ENCODE measurements at places on chromosomes 11 and 22.

DNA sequence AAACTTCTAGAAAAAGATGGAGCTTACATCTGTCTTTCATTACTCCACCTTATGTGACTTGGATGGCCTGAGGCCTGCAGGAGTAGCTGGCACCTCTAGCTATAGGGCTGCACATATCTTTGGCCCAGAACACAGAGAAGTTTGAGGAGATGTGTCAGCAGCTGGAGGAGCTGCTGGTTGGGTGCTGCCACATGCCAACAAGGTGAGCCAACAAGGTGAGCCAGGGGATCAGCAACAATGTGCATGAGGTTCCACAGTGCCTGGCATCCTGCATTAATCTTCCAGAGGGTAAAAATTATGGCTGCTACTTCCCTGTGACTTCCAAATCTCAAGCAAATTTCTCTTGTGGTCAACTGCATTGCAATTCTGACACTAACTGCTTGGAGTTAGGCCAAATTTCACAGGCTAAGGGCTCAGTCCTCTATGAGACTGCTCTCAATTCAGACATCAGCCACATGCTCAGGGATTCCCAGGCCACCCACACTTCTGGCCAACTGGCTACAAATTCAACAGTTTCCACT lies 16.0 kb downstream of the RBM7 start:
- no peak for DNase-seq

DNA sequence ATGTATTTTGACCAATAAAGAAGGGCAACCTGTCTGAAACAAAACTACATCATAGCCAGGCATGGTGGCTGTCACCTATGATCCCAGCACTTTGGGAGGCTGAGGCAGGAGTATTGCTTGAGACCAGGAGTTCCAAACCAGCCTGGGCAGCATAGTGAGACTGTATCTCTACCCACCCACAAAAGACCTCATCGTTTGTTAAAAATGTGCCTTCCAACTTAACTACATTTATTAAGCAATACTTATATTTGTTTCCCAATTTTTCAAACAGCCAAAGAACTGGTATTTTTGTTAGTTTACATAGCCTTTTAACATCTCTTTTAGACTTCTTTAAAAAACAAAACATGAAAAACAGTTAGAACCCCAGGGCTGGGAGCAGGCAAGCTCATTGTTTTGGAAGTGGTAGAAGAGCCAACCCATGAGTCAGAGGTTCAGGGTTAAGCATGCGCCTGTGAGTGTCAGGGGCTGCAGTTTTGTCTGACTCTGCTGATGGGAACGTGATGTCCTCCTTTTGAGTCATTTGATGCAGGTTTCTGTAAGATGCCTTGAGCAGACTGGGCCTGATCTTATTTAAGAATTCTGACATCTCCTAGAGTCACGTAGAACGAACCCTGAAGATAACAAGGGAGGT lies 53.9 kb upstream of the CRTAM start:
- DNase-seq, result no peak

DNA sequence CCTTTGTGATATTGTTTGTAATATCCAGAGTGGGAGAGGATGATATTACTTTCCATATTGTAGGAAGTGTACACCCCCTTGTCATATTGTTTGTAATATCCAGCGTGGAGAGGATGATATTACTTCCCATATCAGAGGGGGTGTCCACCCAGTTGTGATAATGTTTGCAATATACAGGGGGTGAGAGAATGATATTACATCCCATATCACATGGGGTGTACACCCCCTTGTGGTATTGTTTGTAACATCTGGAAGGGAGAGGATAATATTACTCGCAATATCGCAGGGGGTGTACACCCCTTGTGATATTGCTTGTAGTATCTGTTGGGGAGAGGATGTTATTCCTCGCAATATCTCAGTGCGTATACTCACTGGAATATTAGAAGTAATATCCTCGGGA lies 61.5 kb downstream of the PRSS23 start:
- no peak for DNase-seq

DNA sequence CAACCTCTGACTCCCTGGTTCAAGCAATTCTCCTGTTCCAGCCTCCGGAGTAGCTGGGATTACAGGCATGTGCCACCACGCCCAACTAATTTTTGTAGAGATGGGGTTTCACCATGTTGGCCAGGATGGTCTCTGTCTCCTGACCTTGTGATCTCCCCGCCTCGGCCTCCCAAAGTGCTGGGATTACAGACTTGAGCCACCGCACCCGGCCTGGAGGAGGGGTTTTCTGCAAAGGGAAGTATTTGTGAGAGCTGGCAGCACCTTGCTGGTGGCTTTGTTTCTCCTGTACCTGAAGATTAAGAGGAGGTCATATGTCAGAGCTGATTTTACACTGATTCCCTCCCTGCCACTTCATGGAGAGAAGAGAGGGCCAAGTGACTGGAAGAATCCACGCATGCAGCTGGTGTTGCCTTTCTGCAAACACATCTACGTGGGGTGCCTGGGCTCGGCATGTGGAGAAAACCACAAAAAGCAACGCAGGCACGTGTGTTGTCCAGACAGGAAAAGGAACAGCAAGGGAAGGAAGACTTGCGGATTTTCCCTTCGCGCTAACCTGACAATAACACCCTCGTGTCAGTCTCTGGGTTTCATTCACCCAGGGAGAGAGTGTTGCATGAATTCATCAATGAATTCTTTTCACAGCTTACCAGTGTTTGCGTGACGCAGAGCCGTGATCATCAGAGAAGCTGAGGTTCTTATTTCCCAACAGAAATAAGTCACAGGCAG lies 61.9 kb downstream of the TSPAN18 start:
- DNase-seq, result peak; percentile 31

DNA sequence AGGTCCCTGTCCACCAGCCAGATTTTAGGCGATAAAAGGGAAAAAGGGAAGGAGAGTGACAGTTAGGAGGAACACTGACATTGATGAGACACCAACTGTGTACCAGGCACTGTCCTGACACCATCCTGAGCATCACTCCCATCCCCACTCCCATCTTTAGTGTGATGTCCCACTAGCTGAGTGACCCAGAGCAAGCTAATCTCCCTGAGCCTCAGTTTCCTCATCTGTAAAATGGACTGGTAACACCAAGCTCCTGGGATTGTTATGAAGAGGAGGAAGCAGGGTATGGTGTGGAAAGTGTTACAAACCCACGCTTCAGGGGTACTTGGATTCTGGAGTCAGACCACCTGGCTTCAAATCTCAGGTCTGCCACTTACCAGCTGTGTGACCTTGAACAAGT lies 8.5 kb upstream of the P2RY6 start:
- DNase-seq, result no peak

- DNase-seq, result no peak
These were observed 9.5 kb upstream of the RIC3 start for GRCh38 chr11:8178297-8178696.

DNA sequence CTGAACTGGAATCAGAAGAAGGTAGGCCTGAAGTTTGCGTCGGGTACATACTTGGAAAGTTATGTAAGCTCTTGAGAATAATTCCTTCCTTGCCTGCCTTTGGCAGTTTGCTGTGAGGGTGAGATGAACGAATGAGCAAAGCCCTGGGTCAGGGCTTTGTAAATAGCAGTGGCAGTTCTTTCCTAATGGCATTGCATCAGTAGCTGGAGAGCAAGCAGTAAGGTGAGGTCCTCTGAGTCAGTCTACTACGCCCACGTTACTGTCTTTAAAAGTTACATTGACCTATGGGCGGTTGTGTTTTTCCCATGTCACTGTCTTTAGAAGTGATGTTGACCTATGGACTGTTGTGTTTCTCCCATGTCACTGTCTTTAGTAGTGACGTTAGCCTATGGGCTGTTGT lies 179.1 kb upstream of the E2F8 start:
- no peak for DNase-seq

DNA sequence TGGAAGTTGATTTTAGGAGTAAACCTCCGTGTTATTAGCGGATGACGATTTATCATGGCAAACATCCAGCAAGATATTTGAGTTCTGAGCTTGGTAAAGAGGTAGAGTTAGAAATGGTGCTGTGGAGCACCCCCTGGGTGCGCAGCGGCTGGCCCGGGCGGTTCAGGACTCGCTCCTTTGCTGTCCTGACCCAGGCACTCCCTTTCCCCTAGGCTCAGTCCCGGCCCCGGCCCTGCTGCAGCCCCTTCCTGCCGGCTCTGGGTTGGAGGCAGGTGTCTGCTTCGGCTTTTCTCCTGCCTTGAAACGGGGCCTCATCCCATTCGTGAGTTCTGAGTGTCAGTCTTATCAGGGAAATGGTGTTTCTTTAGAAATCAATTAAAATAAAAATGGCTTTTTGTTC lies 33.4 kb downstream of the AP2A2 start:
- no peak for DNase-seq

- DNase-seq, result no peak
These were observed 65.4 kb downstream of the PRR5L start for GRCh38 chr11:36361472-36361871.

- no peak for DNase-seq
These were observed 596.6 kb downstream of the INSC start for GRCh38 chr11:15711311-15711710.

DNA sequence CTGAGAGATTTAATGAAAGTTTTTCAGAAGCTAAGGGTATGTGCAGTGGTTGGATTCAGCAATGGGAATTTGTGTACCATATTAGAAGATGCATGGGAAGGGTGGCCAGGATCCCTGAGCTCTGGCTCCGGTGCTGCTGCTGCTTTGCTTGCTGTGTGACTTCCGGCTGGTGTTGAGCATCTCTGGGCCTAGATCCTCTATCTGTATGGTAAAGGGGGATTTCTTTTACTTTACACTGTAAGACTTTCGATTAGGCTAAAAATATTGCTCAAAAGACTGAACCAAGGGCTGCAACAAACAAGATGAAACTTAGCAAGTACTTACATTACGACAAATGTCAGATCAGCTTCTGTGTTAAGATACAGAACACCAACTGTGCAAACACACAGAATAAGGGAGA lies 39.1 kb downstream of the XRRA1 start:
- DNase-seq, result no peak

GRCh38 chr11:1671658-1672057 lies 25.3 kb upstream of the KRTAP5-6 start:
- DNase-seq, result no peak

DNA sequence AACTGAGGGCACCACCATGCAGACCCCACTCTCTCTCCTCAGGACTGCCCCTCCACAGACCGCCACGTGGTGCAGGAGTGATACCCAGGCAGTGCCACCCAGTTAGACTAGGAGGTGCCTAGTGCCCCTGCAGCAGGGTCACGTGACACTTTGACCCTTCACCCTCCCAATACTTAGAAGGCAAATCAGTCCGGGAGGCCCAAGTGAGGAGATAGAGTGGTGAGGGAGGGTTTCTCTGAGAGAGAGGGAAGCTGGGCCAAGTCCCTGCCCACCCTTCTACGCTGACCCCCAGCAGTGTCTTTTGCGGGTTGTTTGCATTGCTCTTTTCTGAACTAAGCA lies 84.6 kb downstream of the BUD13 start:
- DNase-seq, result no peak

DNA sequence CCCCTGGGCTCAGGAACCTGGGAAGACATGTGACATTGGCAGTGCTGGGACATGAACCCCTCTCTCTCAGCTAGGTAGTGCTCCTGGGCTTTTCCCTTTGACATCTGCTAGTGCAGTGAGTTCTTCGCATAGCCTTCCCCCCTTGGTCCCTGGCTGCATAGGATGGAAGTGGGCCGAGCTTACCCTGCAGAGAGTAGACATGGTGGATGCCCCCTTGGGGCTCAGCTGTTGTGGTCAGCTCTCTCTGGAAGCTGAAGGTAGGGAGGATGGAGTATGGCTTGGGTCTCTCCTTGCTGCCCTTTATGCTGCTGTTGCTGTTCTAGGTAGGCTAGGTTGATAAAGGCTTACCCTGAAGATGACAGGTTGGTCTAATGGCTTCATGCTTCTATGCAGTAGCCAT lies 92.1 kb downstream of the ZBTB16 start:
- DNase-seq, result no peak

- DNase-seq, result peak; percentile 14
These were observed at the start of gene INSC for GRCh38 chr11:15114501-15115475. Gene INSC (plus strand): TSS chr11:15114923. CDS start chr11:15149175, 34,252 bp downstream.

GRCh38 chr11:28739489-28740280 lies 631.5 kb downstream of the METTL15 start:
- DNase-seq, result no peak

GRCh38 chr22:31932863-31933262 lies 11.5 kb upstream of the YWHAH start:
- no peak for DNase-seq

DNA sequence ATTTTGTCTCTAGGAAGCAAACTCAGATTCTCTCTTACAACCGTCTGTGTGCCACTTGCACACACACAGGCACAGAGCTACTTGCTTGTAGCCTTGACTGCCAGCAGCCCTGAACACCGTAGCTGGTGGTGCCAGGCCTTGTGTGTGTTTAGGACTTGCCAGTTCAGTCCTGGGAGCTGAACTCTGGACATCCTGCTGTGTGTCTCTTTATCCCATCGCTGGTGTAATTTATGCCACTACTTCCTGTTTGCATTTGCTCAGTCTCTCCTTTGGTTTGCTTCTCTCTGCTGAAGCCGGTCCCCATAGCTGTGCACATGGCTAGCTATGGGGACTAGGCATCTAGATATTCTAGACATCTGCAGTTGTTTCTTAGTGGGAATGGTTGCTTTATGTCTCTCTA lies 24.0 kb downstream of the MARK2 start:
- DNase-seq, result no peak

DNA sequence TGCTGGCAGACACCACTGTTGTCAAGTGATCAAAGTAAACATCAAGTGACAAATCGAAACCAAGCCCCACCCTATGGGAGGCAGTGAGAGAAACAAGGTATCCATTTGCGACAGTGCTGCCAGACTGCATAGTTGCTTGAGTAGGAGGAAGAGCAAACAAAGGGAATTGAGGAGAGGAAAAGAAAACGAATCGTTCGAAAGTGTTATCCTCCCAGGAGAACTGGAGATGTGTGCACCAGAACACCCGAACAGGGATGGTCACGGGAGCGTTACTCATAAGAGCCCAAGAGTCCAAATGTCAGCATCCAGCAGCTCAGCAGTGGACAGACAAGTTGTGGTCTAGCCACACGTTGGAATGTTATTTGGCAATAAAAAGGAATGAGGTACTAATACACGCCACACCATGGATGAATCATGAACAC lies 58.4 kb upstream of the NUP50 start:
- DNase-seq, result peak; percentile 21

GRCh38 chr22:27251563-27251962 lies 550.0 kb downstream of the MN1 start:
- DNase-seq, result no peak

DNA sequence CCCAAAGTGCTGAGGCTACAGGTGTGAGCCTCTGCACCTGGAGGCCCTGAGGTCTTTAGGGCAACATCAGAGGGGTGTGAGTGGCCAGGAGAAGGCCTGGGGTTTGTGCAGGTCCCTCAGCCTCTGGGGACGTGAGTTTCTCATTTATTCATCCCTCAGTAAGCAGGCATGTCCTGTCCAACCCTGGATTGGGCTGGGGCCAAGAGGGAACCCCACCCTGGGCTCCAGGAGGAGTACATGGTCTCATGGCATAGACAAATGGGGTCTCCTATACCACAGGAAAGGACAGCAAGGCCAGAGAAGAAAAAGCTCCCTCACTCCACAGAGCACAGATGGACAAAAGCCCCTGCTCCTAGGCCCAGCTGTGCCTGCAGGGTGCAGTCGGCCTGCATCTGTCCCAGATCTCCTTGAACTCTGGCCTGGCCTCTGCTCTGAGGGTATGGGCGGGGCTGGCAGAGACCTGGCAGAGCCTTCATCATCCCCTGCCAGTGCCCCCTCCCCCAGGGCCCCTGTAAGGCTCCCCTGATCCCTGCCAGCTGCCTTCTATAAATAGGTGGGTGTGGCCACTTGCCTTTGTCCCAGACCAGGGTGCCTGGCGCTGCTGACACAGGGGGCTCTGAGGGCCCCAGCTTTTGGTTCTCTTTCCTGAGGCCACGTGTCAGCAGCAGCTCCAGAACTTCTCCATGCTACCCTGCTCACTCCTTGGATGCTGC lies 34.6 kb downstream of the A4GALT start:
- no peak for DNase-seq

All from DMS79 (cell line).